ENCODE measurements at places on chromosomes 2 and 18.

DNA sequence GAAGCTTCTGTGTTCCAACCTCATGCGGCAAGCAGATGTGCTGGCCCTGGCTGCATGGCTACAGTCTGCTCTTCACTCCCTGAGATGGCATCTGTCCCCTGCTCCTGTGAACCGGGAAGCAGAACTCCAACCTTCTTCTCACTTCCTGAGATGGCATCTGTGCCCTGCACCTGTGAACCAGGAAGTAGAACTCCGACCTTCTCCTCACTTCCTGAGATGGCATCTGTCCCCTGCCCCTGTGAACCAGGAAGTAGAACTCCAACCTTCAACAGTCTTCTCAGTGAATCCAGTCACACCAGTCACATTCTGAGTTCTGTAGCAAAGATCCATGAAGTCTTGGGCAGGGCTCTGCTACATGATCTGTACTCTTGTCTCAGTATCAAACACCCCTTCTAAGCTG lies 887.2 kb upstream of the KLHL29 start:
- DNase-seq: no peak

GRCh38 chr2:19358242-19359020 lies at the start of gene OSR1:
OSR1 (minus strand) TSS chr2:19358623; CDS start chr2:19353805, 4,818 bp downstream.
- DNase-seq: no peak

- DNase-seq: no peak
These were observed at the start of gene DIPK1C for GRCh38 chr18:74457043-74457724. DIPK1C (minus strand) TSS chr18:74457308; CDS start chr18:74457259, 49 bp downstream.

DNA sequence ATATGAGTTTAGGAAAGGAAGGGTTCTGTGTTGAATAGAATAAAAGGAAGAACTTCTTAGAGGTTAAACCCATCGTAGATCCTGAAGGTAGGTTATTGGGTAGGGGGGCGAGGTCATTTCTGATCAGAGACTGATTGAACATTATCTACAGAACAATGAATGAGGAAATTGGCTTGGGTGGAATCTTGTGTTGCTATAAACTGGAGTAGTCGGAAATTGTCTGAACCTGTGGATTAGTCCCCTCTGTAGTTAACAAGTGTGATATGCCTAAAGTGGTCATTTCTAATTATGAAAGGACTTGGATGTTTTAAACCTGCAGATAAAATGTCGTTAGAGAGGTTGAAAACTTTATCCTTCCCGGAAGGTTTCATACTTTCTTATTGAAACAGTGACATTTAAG lies 42.1 kb downstream of the EML4 start:
- no peak for DNase-seq

GRCh38 chr2:159713631-159714246 lies 1.4 kb downstream of the MARCHF7 start:
- no peak for DNase-seq

DNA sequence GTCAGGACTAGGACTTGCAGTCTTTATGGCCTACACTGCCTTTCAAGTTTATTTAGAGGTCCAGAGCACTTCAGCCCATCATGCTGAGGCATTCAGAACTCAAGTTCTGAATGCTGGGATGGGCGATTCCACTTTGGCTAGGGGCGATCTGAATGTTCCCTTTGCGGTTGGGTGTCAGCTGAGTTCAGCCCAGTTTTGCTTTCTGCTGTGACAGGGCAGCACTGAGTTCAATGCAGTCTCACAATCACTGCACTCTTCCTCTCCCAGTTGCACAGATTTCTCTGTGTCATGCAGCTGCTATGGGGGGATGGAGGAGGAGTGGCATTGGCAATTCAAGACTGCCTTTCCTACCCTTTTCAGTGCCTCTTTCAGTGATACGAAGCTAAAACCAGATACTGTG lies 1232.0 kb upstream of the FAM98A start:
- DNase-seq: no peak

GRCh38 chr2:235554936-235555335 lies 61.1 kb downstream of the AGAP1 start:
- DNase-seq: no peak

GRCh38 chr2:201790989-201791388 lies 10.3 kb upstream of the ALS2 start:
- DNase-seq: no peak

DNA sequence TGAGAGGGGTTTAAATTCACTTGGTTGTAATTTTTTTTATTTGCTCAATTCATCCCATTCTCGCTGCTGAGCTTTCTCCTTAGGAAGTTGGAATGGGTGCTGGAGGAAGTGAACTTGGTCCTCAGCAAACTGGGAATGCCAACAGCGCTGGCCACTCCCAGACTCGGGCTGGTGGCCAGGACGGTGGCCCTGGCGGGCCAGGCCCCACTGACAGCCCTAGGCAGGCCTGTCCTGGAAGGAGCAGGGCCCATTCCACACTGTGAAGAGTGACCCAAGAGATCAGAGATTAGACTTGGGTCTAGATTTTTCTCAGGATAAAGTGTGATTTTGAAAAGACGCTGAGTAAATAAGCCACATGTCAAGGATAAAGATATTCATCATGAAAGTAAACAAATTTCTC lies 132.7 kb downstream of the HDAC4 start:
- no peak for DNase-seq

- no peak for DNase-seq
These were observed 117.2 kb downstream of the COL6A3 start for GRCh38 chr2:237296756-237297155.

- no peak for DNase-seq
These were observed 23.2 kb downstream of the HJURP start for GRCh38 chr2:233831011-233831721.

DNA sequence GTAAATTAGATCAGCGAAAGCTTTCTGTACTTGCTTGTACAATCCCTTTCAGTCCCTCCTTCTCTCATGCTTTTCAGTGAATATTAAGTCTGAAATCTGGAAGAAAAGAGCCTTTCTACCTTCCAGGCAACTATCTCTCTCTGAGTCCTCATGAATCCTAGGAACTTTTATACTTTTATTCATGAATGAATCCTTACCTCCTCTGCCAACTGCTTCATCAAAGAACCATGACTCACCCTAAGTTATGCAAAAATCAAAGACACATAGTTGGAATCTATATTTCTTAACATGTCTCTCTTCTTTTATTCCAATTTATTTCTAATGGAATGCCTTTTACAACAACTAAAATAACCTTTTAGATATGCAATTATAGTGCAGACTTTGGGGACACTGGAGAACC lies 394.2 kb downstream of the CLIP4 start:
- DNase-seq: no peak

DNA sequence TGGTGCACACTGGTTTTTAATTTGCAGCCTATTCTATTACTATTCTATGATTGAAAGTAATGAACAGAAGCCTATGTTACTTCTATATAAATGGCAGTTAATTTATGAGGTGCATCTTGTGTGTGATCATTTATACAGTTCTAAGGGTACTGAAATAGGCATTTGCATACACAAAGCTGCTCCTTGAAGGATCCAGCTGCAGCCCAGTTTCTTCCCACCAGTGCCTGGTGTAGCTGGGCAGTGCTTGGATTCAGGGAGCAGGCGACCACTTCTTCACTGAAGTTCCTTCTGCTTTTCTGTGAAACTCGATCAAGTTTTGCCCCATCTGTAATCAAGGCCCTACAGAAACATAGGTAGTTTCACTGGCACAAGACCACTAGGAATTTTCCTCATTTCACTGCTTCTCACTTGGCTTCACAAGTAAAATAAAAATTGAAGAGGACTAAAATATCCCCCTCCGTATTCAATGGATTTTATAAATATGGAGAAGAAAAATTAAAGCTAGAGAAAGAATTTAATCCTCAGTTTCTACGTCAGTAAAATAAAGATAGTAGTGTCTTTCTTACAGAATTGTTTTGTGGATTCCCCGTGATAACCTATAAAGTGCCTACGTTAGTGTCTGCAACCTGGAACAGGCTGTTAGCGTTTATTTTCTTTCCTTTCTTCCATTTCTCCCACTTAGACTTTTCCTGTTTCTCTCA lies 1.7 kb upstream of the LPIN2 start:
- DNase-seq: no peak

- DNase-seq: no peak
These were observed 256.9 kb upstream of the DDX18 start for GRCh38 chr2:117557626-117558025.

- DNase-seq: no peak
These were observed 132.9 kb upstream of the SH3BP4 start for GRCh38 chr2:234818937-234819336.

GRCh38 chr2:146540271-146540932 lies 1304.4 kb upstream of the ACVR2A start:
- no peak for DNase-seq

GRCh38 chr2:173797586-173798263 lies 167.4 kb downstream of the SP3 start:
- DNase-seq: no peak

DNA sequence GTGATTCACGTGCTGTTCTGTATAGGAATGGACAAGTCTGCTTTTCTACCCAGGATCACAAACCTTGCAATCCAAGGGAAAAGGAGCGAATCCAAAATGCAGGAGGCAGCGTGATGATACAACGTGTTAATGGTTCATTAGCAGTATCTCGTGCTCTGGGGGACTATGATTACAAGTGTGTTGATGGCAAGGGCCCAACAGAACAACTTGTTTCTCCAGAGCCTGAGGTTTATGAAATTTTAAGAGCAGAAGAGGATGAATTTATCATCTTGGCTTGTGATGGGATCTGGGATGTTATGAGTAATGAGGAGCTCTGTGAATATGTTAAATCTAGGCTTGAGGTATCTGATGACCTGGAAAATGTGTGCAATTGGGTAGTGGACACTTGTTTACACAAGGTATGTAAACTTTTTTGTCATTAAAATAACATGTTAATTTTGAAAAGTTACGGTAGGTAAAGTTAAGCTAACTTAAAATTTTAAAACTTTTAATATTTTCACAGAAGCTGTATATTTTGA lies 33.0 kb downstream of the PPM1B start:
- DNase-seq: no peak

DNA sequence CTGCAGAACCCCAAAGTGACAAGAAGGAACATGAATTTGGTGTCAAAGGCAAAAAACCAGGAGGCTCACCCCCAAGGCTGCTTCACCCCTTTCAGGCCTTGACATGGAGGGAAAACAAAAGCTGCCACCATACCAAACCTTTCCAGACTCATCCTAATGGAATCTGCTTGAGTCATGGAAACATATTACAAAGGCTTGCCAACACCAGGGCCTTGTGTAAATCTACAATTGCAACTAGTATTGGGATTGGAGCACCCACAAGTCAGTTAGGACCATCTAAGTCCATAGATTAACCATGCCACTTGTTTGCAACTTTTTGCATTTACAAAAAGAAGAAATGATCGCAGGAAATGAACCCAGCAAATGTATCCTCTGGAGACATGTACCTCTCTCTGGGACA lies 297.6 kb downstream of the CDCA7 start:
- DNase-seq: no peak

- no peak for DNase-seq
These were observed 2.5 kb downstream of the VIT start for GRCh38 chr2:36698993-36699392.

- no peak for DNase-seq
These were observed 163.6 kb downstream of the CAPN13 start for GRCh38 chr2:30643674-30644073.

- DNase-seq: no peak
These were observed 40.0 kb downstream of the ACVR2A start for GRCh38 chr2:147884830-147885229.

- DNase-seq: no peak
These were observed 531.5 kb downstream of the ADCYAP1 start for GRCh38 chr18:1436199-1436598.

- DNase-seq: no peak
These were observed 31.9 kb downstream of the CNRIP1 start for GRCh38 chr2:68287580-68288441.

DNA sequence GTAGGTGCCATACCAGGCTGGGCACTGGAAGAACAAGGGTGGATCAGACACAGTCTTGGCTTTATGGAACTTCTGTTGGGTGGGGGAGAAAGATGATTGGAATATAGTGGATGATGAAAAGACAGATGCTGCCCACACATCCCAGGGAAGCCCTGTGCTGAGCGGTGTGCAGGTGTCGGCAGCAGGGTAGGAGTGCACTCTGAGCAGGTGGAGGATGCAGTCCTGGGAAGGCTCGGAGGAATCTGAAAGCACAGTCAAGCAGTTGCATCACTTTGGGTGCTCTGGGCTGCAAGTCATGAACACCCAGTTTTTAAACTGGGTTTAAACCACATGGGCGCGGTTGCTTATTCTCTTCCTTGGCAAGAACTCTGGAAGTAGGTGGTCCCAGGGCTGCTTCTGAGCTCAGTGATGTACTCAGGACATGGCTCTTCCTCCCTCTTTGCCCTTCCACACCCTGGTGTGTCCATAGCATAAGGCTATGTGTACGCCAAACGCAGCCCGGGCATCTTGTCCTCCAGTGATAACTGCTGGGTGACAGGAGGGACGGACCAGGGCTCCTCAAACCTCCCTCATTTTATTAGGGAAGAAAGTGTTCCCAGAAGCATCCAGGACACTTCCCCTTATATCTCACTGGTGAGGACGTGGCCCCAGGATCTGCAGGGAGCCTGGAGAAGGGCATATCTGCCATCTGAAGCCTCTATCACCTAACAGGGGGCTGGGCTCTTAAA lies 84.0 kb downstream of the SH3RF3 start:
- no peak for DNase-seq

DNA sequence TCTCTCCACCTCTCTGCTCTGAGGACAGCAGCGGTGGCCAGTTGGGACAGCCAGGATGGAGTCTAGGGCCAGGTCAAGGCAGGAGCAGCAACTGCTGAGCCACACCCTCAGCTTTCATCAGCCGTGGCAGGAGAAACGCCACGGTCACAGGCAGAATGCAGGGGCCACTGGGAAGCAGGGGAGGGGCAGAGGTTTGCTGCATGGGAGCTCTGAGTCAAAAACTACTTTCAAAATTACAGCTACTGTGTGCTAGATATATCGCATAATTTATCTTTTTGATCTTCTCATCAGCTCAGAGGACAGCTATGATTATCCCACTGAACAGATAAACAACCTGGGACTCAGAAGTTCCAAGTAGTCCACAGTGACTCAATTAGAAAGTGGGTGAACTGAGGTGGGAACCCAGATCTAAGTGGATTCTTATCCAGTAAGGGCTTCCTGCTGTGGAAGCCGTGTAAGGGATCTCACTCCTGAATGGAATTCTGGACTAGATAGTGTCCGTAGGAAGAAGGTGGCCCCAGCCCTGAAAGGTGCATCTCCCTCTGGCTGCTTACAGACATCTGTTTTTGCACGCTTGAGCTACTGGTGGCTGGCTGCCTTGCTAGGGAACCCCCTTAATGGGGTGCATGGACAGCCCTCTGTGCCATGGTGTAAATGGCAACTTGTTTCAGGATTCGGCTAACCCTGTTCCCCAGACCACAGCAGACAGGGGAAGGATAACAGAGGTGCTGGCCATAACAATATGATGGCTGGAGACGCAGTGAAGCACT lies 194.6 kb upstream of the SMAD2 start:
- DNase-seq: no peak

- no peak for DNase-seq
These were observed 19.5 kb upstream of the CIDEA start for GRCh38 chr18:12234451-12235190.
